ENCODE measurements at places on chromosomes 13 and 19.

DNA sequence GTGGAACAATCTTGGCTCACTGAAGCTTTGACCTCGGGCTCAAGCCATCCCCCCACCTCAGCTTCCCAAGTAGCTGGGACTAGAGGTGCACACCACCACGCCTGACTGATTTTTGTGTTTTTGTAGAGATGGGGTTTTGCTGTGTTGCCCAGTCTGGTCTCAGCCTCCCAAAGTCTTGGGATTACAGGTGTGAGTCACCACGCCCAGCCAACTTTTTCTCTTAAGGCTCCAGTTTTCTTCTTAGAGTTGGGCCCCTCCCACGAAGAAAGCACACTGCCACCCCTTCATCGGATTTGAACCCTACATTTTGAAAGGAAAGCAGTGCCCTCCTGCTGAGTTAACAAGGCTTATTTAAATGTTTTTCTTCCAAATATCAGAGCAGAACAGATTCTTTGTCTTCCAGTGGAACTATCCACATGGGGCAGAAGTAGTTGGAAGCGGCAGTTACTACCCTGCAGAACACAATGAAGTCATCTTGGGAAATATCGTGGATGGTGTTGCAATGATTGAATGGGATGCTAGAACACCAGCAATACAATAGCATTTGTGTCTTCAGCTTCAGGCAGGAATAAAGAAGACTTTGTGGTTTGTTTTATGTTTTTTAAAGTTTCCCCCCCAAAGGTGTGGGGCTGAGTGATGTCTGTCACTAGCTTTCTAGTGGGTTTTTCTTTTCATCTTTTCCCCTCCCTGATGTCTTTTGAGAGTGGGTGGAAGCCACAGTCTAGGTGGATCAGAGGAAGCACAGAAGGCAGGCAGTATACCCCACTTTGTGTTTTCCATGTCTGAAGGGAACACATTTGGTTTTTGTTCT is 8.9 kb downstream of the ACTN4 start:
- DNase-seq: no peak

DNA sequence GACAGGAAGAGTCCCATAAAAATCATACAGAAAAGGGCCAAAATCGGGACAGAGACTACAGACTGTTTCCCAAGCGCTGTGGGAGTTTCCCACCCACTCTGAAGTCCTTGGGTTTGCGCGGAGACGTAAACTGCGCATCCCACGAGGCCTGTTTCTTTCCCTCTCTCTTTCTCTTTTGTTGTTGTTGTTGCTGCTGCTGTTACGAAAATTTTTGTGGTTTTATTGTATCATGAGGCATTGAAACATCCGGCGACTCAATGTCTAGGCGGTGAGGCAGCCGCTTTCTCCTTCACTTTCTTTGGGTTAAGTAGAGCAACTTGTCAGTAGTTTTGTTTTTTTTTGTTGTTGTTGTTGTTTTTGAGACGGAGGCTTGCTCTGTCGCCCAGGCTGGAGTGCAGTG is 1.6 kb upstream of the PPP1R12C start:
- no peak for DNase-seq

DNA sequence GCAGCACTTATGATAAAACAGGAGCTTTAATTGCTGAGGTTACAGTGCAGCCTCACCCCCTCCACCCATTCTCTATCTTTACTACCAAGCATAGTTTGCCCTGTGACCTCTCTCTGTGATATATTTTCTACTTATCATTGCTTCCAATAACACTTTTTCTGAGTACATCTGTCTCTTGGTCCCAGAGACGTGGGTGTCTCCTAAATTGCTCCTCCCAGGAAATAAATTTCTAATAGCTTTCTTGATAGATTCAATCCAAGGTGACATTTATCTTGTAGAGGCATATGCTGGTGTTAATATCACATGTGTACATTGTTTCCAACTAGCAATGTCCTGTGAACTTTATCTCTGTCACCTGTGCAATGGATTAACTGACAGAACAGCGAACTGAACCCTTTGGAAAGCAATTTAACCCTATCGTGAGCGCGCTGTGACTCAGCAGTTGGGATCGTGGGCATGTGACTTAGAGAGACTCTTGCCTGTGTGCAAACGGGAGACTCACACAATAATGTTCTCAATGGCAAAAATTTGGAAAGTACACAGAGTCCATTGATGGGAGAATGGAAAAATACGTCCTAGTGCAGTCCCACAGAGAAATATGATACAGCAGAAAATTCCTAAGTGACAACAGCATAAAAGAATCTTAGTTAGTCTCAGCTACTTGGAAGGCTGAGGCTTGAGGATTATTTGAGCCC is 7.0 kb upstream of the MAP2K2 start:
- DNase-seq: no peak

GRCh38 chr19:2055931-2056836 is 5.1 kb upstream of the MKNK2 start:
- peak; percentile 45 for DNase-seq

- DNase-seq: no peak
Observed at GRCh38 chr13:104246955-104247354, 1180.7 kb upstream of the SLC10A2 start.

GRCh38 chr19:18086590-18087138 is at the start of gene IL12RB1:
TSS of gene IL12RB1 (minus strand) at chr19:18086934. CDS start at chr19:18086823, 111 bp downstream.
- DNase-seq: no peak

Measured in retina (tissue), 1 donor.